ENCODE measurements at places on chromosomes 7 and 10. TPM values are rescaled to one million over a fixed set of nuclear protein-coding genes. Genes with fewer than 3 reads are reported as not detected.

GPR15LG gene
- not detected for total RNA-seq

IDI2 gene
- total RNA-seq, result not detected

GRCh38 chr10:110656612-110657011 is 12.5 kb downstream of the RBM20 start:
- DNase-seq, result no peak

GRCh38 chr7:40843338-40843985 is 708.7 kb downstream of the SUGCT start:
- no peak for DNase-seq

GRCh38 chr7:133183042-133183794 is 69.7 kb upstream of the EXOC4 start:
- DNase-seq, result no peak

GRCh38 chr7:17033245-17033644 is 151.5 kb upstream of the AGR3 start:
- no peak for DNase-seq
